ENCODE measurements at places on chromosomes 2 and 18.

- no peak for DNase-seq
Measured at GRCh38 chr2:222736301-222736700, 64.8 kb downstream of the MOGAT1 start.

DNA sequence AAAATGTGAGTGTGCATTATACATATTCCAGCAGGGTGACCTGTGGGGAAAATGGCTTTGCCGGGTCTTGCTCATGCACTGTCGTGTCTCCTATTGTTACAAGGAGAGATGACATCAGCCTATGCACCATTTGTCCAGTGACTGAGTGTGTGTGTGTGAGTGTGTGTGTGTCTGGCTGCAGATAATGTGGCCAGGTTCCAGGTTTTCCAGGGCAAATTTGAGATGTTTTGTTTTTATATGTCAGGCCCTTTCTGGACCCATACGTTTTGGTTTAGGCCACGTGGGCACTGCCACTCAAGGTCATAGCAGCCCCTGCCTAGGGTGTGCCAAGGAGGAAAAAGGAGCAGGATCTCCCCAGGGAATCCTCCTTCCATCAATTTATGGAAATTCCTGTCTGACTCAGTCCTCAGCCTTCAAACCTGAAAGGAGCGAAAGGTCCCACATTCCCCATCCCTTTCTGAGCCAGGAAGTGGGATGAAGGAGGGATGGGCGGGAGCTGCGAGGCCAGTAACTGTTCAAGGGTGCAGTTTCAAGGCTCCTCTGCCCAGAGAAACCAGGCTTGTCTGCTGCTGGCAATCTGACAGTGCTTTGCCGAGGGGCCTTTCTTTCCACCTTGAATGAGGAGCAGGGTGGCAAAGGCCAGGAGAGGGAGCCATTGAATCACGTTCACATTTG, 93.0 kb upstream of the SMAD2 start:
- DNase-seq, result no peak

- DNase-seq, result no peak
Measured at GRCh38 chr2:238754259-238754658, 93.6 kb upstream of the TWIST2 start.

GRCh38 chr2:186595219-186595618, 5.4 kb downstream of the ITGAV start:
- DNase-seq, result no peak

DNA sequence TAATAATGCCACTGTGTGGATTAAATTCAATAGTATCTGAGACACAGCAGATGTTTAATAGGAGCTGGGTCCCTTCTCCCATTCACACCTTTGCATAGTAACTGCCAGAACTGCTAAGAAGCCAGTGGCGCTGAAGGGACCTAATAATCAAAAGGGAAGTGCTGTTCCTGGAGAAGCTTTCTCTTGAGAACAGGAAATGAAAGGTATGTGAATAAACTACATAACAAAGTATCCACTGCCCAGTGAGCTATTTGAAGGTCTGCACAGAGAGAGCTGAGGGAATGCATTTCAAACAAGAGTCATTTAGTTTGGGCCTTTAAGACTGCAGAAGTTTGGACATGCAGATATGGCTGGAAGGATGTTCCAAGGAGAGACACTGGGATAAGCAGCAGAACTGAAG, 56.1 kb upstream of the KIDINS220 start:
- DNase-seq, result no peak

DNA sequence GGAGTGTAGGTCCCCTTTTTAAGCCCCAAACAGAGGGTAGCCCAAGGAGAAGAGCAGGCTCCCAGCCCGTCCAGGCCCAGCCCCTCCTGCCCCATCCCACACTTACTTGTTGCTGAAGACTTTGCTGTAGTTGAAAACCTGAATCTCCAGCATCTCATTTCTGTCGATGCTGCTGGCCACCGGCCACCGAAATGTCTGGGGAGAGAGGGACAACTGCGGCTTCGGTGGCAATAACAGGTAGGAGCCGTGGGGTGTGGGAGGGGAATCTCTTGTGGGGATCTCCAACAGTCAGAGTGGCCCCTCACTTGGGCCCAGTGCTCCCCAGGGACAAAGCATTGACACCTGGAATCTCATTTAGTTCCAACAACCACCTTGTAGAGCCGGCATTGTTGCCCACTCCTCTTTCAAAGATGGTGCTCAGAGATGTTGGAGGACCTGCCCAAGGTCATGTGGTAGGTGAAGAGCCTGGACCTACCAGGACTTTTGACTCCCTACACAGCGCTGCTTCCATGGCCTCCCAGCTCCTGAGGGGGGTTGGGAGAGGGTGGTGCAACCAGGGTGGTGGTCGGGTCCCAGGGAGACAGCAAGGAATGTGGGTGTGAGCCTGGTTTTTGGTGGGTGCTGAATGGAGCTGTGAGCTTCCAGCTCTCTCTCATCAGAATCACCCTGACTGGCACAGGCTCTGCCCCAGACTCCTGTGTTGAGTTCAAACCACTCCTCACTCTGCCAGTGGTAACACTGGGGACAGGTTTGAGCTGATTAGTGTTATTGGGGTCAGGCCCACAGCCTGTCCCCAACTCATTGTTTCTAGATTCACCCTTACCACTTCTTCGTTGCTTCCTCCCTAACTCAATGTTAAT, 50.0 kb upstream of the OTOF start:
- no peak for DNase-seq

DNA sequence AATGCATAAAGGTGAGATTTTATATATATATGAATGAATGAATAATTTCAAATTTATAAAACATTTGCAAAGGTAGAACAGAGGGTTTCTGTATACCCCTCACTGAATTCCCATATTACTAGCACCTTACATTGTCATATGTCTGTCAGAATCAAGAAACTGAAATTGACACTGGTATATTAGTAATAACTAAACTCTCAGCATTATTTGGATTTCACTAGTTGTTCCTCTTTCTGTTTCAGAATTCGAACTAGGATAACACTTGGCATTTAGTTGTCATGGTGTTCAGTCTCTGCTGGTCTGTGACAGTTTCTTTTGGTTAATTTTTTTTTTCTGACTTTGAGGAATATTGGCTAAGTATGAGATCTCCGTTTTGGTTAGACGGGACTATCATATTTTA, 275.9 kb downstream of the DCC start:
- DNase-seq, result no peak

DNA sequence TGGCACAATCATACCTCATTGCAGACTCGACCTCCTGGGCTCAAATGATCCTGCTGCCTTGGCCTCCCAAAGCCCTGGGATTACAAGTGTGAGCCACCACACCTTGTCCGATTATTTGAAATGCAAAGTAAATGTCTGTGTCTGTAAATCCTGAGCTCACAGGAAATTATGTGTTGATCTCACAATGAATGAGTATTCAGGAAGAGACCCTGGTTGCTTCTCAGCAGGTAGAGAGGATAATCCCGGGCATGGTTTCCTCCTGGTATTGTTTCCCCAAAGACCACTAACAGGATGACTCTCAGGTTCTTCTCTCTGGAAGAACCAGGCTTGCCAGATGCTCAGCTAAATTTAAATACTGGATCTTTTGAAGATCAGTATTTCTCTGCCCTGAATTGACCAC, 147.6 kb downstream of the LDLRAD4 start:
- no peak for DNase-seq

- no peak for DNase-seq
Measured at GRCh38 chr2:106882673-106883072, 3.3 kb downstream of the ST6GAL2 start.

DNA sequence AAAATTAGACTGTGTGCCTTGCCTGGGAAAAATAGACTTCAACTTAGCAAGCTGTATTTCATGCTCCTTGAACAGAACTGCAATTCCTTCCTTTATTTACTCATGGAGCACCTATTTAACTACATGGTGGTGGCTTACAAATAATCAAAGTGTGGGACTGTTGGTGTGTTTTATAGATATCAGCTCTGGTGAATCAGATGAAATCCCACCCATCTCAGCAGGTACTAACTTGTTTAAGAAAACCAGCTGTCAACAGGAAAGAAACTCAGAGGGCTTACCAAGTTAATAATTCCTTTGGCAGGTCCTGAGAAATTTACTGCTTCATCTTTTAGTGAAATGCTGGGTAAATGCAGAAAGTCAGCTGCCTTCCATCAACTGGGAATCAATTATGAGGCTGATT, 830.6 kb downstream of the SLC4A3 start:
- DNase-seq, result no peak

DNA sequence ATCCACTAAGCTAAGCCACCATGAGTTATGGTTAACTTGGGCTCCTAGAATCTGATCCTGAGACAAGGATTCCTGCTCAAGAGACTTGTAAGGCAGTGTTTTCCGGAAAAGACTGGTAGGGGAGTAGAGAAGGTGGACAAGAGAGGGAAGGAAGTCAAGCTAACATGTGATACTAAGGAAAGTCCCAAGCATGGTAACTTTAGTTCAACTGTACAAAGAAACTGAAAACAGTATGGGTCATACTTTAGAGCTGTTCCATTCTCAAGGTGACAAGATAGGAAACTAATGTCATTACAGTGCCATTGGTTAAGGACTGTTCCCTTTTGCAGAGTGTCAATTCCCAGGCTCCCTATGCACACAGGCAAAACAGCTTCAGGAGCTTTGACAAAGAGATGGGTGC, 5.8 kb downstream of the MYO5B start:
- no peak for DNase-seq

DNA sequence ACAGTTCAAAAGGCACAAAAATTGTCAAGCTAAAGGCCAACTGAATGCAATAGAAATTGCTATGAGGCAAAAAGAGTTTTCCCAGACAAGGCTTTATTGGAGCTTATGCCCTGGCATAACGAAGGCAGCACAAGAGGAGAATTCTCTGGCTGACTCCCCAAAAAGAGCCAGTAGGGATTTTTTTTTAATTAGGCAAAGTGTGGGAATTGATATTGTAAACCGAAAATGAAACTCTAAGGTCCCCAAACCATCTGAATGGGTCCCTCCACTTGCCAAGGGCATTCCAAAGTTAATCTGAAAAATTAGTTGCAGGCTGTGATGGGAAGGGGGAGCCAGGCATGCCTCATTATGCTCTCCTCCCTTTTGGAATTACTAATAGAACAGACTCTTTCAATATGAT, 118.9 kb downstream of the SPOPL start:
- DNase-seq, result no peak

- DNase-seq, result no peak
Measured at GRCh38 chr2:113707106-113707505, 49.3 kb downstream of the SLC35F5 start.

- no peak for DNase-seq
Measured at GRCh38 chr2:189770590-189771322, 8.2 kb upstream of the OSGEPL1 start.

- no peak for DNase-seq
Measured at GRCh38 chr2:101987832-101988231, 3.9 kb upstream of the IL1R2 start.

- no peak for DNase-seq
Measured at GRCh38 chr18:37243741-37244140, 321.9 kb downstream of the CELF4 start.

DNA sequence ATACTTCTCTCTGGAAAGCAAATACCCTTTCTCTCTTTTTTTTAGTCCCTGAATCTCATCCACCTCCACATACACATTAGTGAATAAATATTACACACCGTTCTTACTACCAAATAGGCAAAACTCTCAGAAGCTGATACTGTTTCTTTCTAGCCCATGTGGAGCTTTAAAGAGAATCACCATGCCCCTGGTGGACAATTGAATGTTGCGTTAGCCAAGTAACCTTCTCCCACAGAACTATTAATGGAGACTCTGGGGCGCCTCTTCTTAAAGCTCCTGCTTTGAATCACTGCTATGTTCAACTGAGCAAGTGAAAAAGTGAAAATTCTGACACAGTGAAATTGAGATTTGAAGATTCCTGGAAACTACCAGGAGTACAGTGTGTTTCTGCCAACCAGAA, 522.8 kb upstream of the CDH7 start:
- no peak for DNase-seq

DNA sequence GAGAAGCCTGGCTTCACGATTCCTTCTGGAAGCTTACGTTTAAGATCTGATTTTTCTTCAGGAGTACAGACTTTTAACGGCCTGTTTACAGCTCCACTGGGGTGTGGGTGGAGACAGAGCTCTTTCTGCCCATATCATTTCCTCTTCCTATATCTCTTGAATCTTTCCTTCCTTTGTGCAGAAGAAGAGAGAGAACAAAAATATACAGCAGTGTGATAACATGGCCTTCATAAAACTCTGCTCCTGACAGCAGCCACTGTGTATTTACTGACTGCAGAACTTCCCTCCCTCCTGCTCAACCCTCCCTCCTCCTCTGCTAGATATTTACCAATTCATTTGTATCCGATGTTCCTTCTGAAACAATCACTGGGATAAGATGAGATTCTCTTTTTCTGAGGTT, 34.1 kb upstream of the REEP1 start:
- no peak for DNase-seq

- no peak for DNase-seq
Measured at GRCh38 chr2:101340141-101340551, 31.6 kb upstream of the RNF149 start.

DNA sequence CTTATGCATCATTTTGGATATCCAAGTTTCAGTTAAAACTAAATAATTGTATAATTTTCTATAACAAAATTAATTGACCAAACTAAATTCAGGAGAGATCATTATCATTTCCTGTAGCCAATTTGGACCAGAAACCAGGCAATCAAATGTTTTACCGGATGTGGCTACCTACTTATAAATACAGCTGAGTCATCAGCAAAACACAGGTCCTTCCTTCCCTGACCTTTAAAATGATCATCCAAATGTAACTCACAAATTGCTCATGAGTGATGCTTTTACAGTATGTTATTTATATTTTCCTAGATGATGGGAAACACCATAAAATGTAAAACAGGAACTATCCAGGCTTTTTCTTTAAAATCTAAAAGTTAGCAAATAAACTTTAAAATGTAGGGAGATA, 133.7 kb downstream of the CBLN2 start:
- DNase-seq, result no peak

All from CD4-positive, alpha-beta T cell treated with Interferon gamma for 1 hour (primary cell).